ENCODE measurements at places on chromosomes 2 and 18. TPM values are rescaled to one million over a fixed set of nuclear protein-coding genes. Genes with fewer than 3 reads are reported as not detected.

The SGO2 gene
- total RNA-seq: 13.4 TPM

The TRAPPC12 gene
- total RNA-seq: 66.3 TPM

The ZAP70 gene
- not detected for total RNA-seq

The VSNL1 gene
- total RNA-seq: not detected

The KYNU gene
- 276 TPM for total RNA-seq

The GRHL1 gene
- 0.85 TPM for total RNA-seq

The SERPINB4 gene
- total RNA-seq: 0.07 TPM

The LIMS3 gene
- not detected for total RNA-seq

The SLC14A1 gene
- total RNA-seq: not detected

The TRPM8 gene
- 0.21 TPM for total RNA-seq

The SLC23A3 gene
- total RNA-seq: 0.48 TPM

The GPD2 gene
- total RNA-seq: 36.7 TPM

The COL6A3 gene
- 0.14 TPM for total RNA-seq

The BMP10 gene
- total RNA-seq: not detected

The ANKAR gene
- total RNA-seq: 2.1 TPM

The TNS1 gene
- total RNA-seq: 18.5 TPM

The SPHKAP gene
- total RNA-seq: not detected

The MAPK4 gene
- 0.20 TPM for total RNA-seq

The AGXT gene
- not detected for total RNA-seq

The ZFP36L2 gene
- total RNA-seq: 36.7 TPM

The TMEM247 gene
- not detected for total RNA-seq

The AMER3 gene
- total RNA-seq: not detected

The FKBP1B gene
- total RNA-seq: 10.1 TPM

The CD8B2 gene
- total RNA-seq: not detected

The ASXL3 gene
- not detected for total RNA-seq

The TFPI gene
- 51.8 TPM for total RNA-seq

The SFTPB gene
- total RNA-seq: 0.15 TPM

The UGT1A8 gene
- 0.07 TPM for total RNA-seq

The ST6GAL2 gene
- total RNA-seq: 17.5 TPM

The DSC2 gene
- 0.65 TPM for total RNA-seq

The SDC1 gene
- 208 TPM for total RNA-seq

The UGT1A4 gene
- not detected for total RNA-seq

The SATB2 gene
- total RNA-seq: 3.6 TPM

The TLX2 gene
- total RNA-seq: 0.36 TPM

The UGP2 gene
- total RNA-seq: 98.3 TPM

The DSG1 gene
- total RNA-seq: not detected

The SKOR2 gene
- total RNA-seq: not detected

The RNF181 gene
- 190 TPM for total RNA-seq

The PCARE gene
- not detected for total RNA-seq

The LIPG gene
- 0.34 TPM for total RNA-seq

The MERTK gene
- 1.5 TPM for total RNA-seq

The GEN1 gene
- 8.9 TPM for total RNA-seq

The NLRC4 gene
- 0.08 TPM for total RNA-seq
